Bone marrow (tissue), 2 donors: ENCODE measurements at places on chromosomes 4 and X.

- no peak for DNase-seq
These were observed 70.7 kb upstream of the SH3RF1 start for GRCh38 chr4:169341490-169341889.

GRCh38 chrX:74421036-74421739 is at the start of gene SLC16A2:
TSS of gene SLC16A2 (plus strand) at chrX:74421493. CDS start at chrX:74421638, 145 bp downstream.
- peak; percentile 1 for DNase-seq

GRCh38 chrX:64350047-64350446 is 45.2 kb downstream of the MTMR8 start:
- DNase-seq: no peak

DNA sequence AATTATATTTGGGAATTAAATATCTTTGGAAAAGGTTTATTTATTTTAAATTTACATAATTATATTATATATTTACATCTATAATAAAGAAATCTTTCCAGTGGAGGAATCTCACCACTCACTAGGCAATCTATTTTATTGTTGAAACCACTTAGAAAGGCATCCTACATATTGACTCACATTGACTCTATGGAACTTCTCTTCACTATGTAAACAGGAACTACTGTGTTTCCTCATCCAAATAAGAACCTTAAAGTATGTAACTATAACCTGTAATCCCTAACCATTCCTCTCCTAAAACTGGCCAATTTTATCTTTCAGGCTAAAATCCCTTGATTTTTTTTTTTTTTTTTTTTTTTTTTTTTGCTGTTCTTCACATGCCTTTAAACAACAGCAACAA is 268.7 kb downstream of the MAPK10 start:
- DNase-seq: no peak

DNA sequence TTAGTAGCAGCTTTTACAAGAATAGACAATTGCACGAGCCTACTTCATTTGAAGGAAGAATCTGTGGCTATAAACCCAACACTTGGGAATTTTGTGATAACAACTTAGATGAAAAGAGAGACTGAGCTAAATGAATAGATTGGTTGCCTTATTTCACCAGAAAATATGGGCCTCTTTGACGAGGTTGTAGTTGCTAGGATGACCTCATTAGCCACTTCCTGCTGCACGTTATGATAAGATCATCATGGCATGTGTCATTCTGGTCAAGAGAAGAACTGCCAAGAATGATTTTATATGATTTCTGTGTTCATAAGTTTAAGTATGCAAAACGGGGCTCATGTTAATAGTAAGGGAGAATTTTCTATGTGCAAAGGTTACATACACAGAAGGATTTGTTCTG is 321.9 kb upstream of the GIMD1 start:
- DNase-seq: no peak

DNA sequence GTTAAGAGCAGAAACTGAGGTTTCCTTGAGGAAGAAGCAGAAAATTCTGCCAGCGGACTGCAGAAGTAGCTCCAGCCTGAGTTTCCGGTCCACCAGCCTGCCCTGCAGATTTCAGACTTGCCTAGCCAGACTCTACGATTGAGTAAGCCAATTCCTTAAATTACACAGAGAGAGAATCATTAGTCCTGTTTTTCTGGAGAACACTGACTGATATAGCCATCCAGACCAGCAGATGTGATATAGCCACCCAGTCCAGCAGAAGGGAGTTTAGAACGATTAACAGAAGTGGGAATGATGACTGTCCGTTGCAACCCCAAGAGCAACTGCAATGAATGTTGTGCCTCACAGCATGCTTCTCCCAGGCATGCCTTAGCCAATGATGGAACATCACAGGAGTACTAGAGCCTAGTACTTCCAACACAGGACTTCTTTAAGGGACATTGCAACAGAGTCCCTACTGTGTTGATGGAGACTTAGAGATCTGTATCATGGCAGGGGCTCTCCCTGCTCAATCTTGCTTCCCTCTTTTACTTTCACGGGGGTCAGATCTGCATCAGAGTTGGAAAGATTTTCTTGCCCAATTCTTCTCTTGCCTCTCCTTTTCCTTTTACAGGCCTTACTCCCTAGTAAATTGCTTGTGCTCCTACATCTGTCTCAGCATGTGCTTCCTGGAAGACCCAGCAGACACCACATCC is 264.6 kb upstream of the CLNK start:
- DNase-seq: no peak

DNA sequence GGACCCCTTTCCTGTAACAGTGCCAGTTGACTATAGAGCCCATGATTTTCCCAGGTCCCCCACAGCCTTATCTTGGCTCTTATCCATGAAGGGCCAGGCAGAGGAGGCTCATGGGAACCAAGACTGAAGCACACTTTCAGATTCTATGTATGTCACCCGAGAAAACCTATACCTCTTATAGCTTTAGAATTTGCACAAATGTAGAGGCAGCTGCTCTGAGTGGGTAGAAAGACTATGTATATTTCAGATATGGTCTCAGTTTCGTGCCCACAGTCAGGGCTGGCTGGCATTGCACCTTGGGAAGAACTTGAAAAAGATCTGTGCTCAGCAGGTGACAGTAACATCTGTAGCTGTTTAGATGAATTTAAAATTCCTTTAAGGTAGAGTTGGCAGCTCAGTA is 8.3 kb upstream of the LNX1 start:
- DNase-seq: no peak

DNA sequence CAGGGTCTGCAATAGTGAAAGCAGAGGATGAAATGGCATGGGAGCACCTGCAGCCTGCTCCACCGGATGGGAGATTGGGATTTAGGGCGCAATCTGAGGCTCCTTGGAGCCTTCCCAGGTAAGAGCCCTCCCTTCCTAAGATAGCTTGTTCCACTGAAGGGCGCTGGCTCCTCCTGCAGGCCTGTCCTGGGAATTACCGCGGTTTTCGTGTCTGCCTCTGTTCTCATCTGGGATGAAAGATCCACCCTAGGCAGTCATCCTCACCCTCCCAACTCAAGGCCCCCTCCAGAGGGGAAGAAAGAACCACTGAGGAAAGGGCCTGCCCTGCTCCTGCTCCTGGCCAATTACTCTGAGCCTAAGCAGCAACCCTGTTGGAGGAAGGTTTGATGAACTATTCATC is 547.5 kb downstream of the SMARCA1 start:
- no peak for DNase-seq

GRCh38 chrX:136783159-136783558 is 2.4 kb upstream of the ARHGEF6 start:
- DNase-seq: no peak

DNA sequence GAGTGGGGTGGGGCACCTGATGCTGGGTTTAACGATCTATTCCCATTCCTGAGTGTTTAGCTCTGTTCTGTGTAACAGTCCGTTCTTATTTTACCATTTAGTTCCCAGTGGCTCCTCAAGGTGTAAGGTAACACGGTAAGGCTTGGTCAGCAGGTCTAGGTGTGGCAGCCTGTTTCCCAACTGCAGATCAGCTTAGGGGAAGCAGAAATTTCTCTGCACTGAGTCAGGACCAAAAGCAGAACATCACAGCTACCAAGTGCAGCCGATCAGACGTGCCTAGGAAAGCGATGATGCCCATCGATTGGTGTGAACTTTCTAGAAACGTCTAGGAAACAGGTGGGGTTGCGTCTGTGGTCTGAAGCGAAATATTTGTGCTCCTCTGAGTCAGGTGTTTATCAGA is 240.1 kb downstream of the STIM2 start:
- DNase-seq: no peak

DNA sequence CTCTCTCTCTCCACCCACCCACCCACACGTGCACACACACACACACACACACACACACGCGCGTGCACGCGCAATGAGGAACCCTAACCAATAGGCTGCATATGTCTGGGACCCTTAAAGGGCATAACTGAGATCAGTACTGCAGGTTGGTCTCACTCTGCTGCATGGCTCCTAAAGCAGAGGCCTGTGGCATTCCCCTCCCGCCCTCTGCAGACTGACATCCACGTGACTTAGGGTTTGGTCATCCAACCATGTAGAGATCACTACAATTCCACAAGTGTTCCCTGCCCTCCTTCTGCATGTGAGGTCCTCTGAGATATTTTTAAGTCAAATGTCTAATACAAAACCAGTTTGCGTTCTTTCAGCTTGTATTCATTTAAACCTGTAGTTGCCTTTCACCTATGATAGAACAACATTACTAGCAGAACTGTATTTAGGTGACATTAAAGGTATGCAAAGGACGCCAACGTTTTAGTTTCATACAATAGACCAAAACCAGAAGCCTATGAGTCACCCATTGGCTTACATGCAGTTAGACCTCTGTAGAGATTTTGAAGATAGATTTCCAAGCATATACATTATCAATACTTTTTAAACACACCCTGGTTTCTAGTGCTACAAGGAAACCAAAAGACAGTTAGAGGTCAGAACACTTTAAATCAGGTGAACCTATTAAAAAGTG is 10.1 kb downstream of the XAGE5 start:
- DNase-seq: no peak

- DNase-seq: no peak
These were observed 33.5 kb downstream of the NYX start for GRCh38 chrX:41480508-41481260.

DNA sequence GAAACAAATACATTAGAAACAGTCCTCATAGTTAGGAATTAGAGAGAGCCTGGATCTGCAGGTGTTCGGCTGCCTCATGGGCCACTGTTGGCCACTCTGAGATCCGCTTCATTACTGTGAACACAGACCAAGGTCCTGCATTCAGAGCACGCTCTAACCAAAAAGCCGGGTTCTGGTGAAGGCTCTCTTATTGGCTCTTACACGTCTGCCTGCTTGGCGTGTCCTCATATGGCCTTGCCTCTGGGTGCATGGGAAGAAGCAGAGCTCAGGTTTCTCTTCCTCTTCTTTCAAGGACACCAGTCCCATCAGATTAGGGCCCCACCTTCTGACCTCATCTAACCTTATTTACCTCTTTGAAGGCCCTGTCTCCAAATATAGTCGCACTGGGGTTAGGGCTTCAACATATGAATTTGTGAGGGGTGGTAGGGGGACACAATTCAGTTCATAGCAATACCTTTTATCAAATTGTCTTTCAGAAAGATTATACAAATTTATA is 37.1 kb upstream of the ELF2 start:
- no peak for DNase-seq

GRCh38 chr4:173318240-173318639 is 15.9 kb downstream of the HMGB2 start:
- DNase-seq: no peak

GRCh38 chr4:83504503-83504902 is 19.6 kb upstream of the ABRAXAS1 start:
- DNase-seq: no peak

DNA sequence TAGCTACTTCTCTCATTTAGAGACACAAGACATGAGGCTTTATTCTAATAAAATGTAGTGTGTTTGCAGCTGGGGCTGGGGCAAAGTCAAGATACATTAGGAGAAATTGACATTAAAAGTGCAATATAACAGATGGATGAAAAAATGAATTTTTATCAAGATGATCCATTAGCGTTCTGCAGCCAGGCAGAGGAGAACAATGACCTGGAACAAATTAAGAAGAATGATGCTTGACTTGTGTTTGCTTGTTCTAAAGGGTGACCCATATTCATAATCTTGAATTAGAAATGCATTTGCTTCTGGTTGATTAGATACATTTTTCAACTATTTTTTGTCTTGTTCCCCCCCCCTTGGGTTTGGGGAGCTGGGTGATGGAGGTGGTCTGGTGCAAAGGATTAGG is 439.5 kb upstream of the BOD1L1 start:
- no peak for DNase-seq

DNA sequence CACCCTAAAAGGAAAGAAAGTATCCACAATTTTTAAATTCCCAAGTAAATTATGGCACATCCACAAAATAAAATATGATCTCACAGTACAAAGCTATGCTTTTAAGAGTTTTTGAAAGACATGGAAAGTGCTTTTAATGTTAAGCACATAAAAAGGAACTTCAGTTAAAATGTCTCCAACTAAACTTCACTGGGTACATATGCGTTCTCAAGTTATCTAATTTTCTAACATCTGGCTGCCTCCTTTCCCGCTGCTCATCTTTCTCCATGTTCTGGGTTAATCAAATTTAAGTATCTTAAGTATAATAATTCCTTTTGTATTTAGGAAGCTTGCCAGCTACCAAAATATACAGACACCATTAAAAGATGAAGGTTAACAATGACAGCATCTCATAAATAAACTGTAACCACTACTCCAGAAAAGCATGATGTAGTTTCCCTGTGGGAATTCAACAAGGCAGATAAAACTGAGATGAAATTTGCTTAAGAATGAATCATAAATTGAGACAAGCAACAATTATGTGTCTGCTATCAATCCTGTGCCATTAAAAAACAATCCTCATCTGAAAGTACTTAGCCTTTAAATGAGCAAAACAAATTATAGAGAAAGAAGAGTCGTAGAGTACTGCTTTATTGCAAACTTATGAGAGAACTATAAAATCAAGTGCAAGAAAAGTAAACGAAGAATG is 25.1 kb downstream of the PRSS12 start:
- DNase-seq: no peak

- no peak for DNase-seq
These were observed 156.4 kb upstream of the PCDH10 start for GRCh38 chr4:132992686-132993085.

- no peak for DNase-seq
These were observed 128.7 kb downstream of the CCNB3 start for GRCh38 chrX:50333308-50333707.

DNA sequence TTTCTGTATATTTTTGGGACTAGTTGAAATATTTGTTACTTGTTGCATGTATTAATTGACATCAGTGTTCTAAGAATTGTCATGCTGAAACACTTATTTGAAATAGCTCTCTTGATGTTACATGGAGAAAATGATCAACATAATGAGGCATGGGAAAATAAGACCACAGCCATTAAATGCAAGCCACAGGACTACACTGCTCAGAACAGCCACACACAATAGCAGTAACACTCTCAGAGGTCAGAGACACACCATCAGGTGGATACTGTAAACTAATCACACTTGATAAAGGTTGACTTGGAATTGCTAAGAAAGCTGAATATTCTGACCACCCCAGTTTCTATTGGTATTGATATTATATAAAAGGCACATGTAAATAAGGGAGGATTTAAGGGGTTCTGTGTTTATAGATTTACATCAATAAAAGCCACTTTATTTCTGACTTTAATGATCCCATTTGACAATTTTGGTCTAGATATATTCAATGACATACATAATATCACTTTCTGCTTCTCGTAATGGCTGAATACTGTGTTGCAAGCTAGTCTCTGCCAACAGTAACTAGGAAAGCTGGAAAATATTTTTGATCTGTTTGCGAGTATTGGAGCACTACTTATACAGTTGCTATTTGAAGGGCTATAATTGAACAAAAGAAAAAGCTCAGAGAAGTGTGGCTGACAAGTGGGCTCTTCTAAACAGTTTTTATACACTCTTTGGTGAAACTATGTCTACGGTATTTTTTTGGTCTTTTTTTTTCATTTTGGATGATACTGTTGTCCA is 876.5 kb upstream of the INTU start:
- no peak for DNase-seq

- no peak for DNase-seq
These were observed 40.6 kb upstream of the ANTXR2 start for GRCh38 chr4:80113615-80114014.
